H1 (cell line): ENCODE measurements at places on chromosomes 2 and 18.

- DNase-seq, result no peak
Observed at GRCh38 chr2:60303680-60304079, 249.8 kb downstream of the BCL11A start.

DNA sequence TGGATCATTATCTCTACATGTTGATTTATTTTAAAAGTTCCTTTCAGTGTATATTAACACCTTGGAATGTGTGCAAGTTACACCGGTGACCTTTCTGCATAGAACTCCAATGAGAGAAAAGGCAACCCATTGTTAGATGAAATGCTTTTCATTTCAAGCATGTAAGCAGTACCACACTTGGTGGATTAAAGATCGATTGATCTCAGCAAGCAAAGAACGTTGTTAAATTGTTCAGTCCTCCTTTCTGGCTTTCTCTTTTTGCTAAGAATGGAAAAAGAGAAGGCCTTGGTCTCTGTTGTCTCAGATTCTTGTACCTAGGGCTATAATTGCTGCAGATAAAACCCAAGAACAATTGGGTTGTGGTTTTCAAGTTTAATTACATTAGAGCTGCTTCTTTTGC, 843.0 kb downstream of the DPP10 start:
- no peak for DNase-seq

DNA sequence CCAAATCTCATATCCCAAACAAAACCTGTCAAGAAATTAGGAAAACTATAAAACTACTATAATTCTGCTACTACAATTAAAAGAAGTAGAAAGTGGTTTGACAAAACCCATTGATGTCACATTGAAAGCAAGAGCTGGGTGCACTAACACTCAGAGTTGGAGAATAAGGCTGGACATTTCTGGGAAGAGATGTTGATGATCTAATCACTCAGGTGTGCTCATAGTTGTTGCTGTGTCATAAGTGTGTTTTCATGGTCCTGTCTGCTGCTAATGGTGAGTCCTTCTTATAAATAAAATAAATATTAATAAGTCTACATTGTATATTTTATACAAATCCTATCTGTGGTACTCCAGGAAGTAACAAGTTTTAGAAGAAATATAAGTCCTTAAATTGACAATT, 168.2 kb upstream of the LRP1B start:
- no peak for DNase-seq

- DNase-seq, result no peak
Observed at GRCh38 chr2:36708041-36708741, 11.7 kb downstream of the VIT start.

DNA sequence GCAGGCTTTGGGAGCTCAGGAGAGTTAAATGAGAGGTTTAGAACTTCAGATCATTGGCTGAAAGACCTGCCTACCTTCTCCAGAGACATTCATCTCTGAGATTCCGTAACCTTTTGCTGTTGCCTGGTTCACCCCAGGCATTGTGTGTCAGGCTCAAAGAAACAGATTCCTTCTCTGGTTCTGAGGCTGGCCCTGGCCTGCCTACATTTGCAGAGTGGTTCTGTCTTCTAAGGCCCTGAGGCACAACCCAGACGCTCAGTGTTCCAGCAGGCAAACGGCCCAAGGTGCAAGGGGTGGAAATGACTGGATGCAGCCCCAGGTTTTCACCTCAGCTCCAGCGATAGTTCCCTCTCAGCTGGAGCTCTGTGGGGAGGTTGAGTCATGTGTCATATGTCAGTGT, 48.3 kb downstream of the MYO3B start:
- DNase-seq, result no peak

GRCh38 chr2:15652801-15653200, 61.1 kb downstream of the DDX1 start:
- no peak for DNase-seq

- DNase-seq, result no peak
Observed at GRCh38 chr2:44112096-44112495, 56.6 kb upstream of the PPM1B start.

DNA sequence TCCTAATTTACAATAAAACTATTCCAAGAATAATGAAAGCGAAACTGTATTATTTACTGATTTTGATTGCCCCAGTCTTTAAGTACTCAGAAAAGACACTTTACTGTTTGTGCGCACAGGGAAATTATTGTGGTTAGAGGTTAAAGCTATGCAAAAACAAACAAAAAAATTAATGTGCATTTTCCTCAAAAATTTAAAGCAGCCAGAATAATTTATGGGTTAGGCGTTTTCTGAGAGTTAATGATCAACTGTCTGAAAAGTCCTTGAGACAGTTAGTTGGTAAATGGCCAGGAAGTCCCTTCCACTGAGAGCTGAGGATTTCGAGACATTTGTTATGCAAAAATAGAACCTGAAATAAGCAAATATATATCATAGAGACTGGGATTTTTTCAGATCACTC, 143.3 kb downstream of the IRS1 start:
- no peak for DNase-seq

- no peak for DNase-seq
Observed at GRCh38 chr2:233094614-233095013, 34.5 kb downstream of the INPP5D start.
